ENCODE measurements at places on chromosomes 16 and 17. TPM values are rescaled to one million over a fixed set of nuclear protein-coding genes. Genes with fewer than 3 reads are reported as not detected.

GRCh38 chr16:80754476-80754875, 49.9 kb downstream of the CDYL2 start:
- DNase-seq, result no peak

DNA sequence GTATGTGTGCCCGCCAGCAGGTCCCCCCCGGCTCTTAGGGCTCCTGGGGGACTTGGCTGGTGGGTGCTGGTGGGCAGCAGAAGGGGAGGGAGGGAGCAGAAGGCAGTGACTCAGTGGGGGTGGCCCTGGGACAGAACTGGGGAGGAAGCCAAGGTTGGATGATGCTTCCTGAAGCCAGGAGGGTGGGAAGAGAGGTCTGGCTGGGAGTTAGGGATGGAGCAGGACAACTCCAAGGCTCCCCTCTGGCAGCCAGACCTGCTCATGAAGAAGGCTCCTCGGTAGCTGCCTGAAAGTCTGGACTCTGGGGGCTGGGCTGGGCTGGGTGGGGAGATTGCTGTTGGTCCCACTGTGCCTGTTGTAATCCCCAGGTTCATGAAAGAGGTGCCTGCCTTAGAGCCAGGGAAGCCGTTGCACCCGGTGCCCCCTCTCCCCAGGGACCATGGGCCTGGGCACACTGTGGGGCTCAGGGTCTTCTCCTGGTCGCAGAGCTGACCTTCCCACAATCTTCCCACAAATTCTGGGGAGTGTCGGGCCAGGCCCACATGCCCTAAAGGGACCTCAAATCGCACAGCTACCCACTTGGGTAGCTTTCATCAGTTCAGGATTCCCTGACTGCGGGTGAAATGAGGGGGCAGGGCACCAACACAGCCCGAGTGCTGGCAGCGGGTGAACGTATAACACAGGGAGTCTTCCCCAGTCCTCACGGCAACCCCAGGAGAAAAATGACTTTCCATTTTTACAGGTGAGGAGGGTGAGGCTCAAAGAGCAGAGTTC, 1.1 kb upstream of the PLEKHG4 start:
- DNase-seq, result no peak

DNA sequence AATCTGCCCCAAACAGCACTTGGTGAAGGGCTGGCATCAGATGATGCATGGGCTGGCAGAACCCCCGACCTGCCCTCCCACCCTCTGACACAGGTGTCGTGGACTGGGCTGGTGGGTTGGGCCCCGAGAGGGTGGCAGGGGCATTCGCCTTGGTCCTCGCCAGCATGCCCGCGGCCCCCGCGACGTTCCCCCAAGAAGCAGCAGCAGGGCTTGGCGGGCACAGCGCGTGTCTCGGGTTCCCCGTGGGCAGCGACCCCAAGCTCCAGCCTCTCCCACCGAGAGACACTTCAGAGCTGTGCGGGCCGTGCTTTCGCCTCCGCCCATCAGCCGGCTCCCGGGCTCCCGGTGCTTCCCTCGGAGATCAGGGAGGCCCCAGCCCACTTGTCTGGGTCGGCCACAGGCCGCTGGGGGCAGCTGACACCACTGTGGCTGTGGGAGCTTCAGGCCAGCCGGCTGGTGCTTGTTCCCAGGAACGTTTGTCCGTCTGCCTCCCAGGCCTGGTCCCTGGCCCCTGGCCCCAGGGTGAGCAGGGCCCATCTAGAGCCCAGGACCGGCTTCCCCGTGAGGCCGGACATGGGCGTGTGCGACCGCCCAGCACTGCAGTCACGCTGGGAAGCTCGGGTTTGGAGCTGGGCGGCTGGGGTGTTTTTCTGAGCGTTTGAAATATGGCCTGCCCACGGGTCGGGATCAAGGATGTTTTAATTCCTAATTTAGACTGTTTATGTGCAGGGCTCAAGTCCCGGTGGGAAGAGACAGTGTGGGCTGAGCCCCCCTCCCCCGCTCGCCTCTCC, 16.6 kb downstream of the CACNA1H start:
- DNase-seq, result no peak

GRCh38 chr16:89842471-89843408, 14.5 kb downstream of the SPIRE2 start:
- DNase-seq, result no peak

DNA sequence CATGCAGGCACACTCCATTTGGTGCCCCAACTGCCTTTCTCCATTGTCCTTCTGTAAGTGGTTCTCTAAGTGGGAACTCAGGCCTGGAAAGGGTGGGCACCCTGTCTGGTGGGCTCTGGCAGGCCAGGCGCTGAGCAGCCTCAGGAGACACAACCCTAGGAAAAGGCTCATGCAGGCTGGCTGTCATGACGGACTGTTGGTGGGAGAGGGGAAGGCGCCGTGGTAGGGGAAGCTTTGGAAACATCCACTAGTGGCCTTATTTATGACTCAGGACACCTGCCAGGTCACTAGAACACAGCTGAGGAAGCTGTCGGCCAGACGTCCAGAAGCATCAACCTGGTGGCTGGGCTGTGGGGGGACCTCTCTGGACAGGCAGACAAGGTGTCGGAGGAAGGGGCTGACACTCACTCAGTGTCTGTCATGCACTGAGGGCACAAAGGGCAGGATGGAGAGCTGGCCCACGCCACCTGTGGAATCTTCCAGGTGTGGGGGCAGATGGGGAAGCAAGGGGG, 216.0 kb downstream of the SEC14L1 start:
- DNase-seq, result no peak

- no peak for DNase-seq
Observed at GRCh38 chr17:59617156-59617732, 2.5 kb upstream of the CLTC start.

DNA sequence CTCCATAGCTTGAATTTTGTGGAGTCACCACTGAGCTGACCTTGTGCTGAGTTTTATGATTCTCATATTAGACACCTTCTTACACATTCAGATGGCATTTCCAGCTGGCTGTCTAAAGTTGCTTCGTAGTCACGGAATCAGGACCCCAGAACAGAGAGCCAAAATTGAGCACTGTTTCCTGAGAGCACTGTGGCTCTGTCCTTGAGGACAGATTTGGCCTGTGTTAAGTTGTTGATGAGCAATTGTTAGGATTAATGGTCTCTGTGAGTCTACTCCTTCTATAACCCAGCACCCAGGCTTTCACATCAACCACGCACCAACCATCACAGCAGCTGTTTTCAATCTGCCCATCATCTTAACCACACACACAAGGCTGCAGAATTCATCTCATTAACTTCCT, 277.5 kb upstream of the HSBP1 start:
- DNase-seq, result no peak

GRCh38 chr16:30151091-30151490, 28.1 kb upstream of the MAPK3 start:
- DNase-seq, result no peak

- no peak for DNase-seq
Observed at GRCh38 chr17:27485716-27486495, 29.7 kb downstream of the KSR1 start.

DNA sequence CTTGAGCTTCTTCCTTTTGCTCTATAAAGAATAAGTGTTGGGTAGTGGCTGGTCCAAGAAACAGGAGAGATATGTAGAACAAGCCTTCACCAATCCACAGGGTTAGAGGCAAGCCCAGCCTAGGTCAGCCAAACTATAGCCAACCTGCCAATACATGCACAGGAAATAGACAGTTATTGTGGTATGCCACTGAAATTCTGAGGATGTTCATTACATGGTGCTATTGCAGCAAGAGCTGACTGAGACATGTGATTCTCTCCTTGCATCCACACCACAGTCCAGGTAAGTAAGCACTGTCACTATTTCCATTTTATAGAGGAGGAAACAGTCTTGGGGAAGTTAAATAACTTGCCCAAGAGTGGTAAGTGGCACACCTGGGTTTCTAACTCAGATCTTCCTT, 268.1 kb downstream of the NPIPA8 start:
- no peak for DNase-seq

- peak; percentile 66 for DNase-seq
Observed at GRCh38 chr17:38444151-38444550, 15.9 kb downstream of the ARHGAP23 start.

- DNase-seq, result no peak
Observed at GRCh38 chr17:81910840-81911276, 341 bp downstream of the PCYT2 start.

GRCh38 chr17:1056761-1057160, 59.8 kb downstream of the TIMM22 start:
- DNase-seq, result no peak

- DNase-seq, result peak; percentile 27
Observed at GRCh38 chr16:29974291-29975133, 844 bp downstream of the TAOK2 start.

DNA sequence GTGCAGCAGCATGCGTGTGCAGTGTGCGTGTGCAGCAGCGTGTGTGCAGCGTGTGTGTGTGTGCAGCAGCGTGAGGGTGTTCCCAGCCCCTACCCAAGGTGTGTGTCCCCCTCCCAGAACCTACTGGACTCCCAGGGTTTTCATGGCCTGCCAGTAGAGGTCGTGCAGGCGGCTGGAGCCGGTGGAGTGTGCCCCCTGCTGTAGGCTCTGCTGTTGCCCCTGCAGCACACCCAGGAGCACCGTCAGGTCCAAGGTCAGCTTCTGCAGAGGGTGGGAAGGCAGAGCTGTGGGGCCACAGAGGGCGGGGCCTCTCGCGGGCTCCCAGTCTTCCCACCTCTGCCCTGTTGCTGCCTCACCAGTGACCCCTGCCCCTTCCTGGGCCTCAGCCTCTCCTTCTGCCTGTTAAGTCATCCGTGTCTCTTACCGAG, 14.9 kb downstream of the MYBBP1A start:
- no peak for DNase-seq

DNA sequence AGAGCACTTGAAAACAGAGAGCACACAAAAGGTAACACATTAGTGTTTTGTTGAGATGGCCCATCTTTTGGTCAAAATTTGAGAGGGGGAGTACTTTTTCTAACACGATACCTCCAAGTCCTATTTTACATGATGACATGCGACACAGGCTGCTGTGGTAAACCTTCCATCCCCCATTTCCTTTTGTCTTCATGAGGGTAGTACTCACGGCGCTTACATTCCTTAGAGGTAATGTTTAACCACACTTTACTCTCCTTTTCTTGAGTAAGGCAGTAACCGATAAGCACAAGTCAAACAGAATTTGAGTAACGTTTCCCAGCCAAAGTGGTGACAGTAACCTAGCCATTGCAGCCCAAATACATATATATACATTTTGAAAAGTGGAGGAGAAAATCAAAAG, 35.8 kb upstream of the PITPNM3 start:
- no peak for DNase-seq

- no peak for DNase-seq
Observed at GRCh38 chr16:23082161-23082788, 67.0 kb downstream of the USP31 start.

GRCh38 chr16:56812884-56813283, 52.1 kb upstream of the SLC12A3 start:
- DNase-seq, result no peak

GRCh38 chr16:51429041-51429440, 278.0 kb upstream of the SALL1 start:
- no peak for DNase-seq

GRCh38 chr17:8628172-8628571, 2.4 kb downstream of the MYH10 start:
- no peak for DNase-seq

Gene RAB26
- total RNA-seq, result 0.82 TPM

Gene LLGL2
- 12.5 TPM for total RNA-seq

Gene KARS1
- 191 TPM for total RNA-seq

Gene TM4SF5
- not detected for total RNA-seq

Gene KRTAP3-2
- not detected for total RNA-seq

Gene ABCA9
- total RNA-seq, result 0.09 TPM

Gene KRTAP9-7
- not detected for total RNA-seq

Gene PLD6
- total RNA-seq, result 8.0 TPM

Gene UMOD
- not detected for total RNA-seq

Gene SYCE1L
- 4.3 TPM for total RNA-seq
